Endothelial cell of umbilical vein (primary cell): ENCODE measurements at places on chromosomes 6 and 20.

DNA sequence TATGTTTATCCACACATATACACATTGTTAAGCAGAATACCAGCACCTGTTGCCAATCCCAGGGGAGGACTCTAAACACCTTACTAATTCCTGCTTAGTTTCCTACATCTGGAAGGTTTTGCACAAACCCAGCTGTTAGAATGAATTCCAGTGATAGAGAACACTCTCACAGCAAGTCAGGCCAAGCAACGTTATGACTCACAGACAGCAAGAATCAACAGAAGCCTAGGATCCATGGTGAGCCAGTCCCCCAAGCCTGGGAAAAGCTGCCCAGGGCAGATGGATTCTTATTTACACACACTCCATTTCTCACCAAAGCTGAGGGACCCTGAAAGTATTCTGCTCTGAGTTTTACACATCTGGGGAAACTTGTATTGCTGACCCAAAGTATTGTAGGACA is 291.7 kb downstream of the SLC35F1 start:
- H3K27ac ChIP-seq, result no peak overlapping the region
- no peaks in the 10 kb centered on the region for H3K36me3 ChIP-seq
- H3K27me3 ChIP-seq, result no peaks in the 10 kb centered on the region
- H3K4me3 ChIP-seq, result no peak overlapping the region
- H3K4me1 ChIP-seq, result no peaks in the 10 kb centered on the region
- DNase-seq, result no peak

DNA sequence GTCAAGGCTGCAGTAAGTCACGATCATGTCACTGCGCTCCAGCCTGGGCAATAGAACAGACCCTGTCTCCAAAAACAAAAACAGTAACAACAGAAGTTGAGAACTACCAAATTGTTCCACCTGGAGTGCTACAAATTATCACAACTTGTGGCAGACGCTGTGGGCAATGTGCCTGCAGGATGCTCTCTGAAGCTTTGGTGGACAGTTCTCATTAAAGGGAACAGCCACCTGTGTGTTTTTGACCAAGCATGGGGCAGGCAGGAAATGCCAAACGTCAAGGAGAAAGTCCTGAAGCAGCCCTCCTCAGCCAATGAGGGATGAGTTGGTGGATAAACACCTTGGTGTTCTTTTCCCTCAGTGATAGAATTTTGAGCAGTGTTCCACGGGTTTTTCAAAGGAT is 15.8 kb downstream of the COX4I2 start:
- no peaks in the 10 kb centered on the region for H3K4me1 ChIP-seq
- no peak for DNase-seq
- no peak overlapping the region for H3K4me3 ChIP-seq
- no peak overlapping the region for H3K27ac ChIP-seq
- H3K36me3 ChIP-seq, result no peaks in the 10 kb centered on the region

- H3K27me3 ChIP-seq, result no peaks in the 10 kb centered on the region
- H3K36me3 ChIP-seq, result no peaks in the 10 kb centered on the region
- no peaks in the 10 kb centered on the region for H3K4me1 ChIP-seq
- H3K4me3 ChIP-seq, result no peak overlapping the region
These were observed 281.5 kb upstream of the QKI start for GRCh38 chr6:163133017-163133416.

DNA sequence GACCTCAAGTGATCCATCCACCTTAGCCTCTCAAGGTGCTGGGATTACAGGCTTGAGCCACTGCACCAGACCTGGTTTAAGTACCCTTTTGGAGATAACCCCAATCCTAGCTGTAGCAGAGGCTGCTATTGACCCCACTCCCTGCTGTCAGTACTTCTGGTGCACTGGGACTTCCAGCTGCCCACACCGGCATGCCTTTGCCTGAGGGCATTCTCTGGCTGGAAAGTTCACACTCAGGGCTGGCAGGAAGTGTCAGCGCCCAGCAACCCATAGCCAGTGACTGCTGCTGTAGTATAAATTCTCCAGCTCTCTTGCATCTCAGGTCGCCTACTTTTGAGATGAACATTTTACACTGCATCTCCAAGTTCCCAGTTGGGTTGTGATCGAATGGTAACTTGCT is 75.3 kb downstream of the UTRN start:
- H3K4me1 ChIP-seq, result peaks cover 16% of the 10 kb centered on the region
- no peak for DNase-seq
- no peak overlapping the region for H3K27ac ChIP-seq
- H3K36me3 ChIP-seq, result no peaks in the 10 kb centered on the region
- no peaks in the 10 kb centered on the region for H3K27me3 ChIP-seq

- no peaks in the 10 kb centered on the region for H3K36me3 ChIP-seq
- H3K4me3 ChIP-seq, result no peak within 1 kb of the TSS
- DNase-seq, result no peak
- H3K27ac ChIP-seq, result no peak within 1 kb of the TSS
These were observed at the start of gene TREM1 for GRCh38 chr6:41286544-41287346. TSS of gene TREM1 (minus strand) at chr6:41286682. CDS start at chr6:41286655, 27 bp downstream.

- H3K36me3 ChIP-seq, result peaks cover 2% of the 10 kb centered on the region
- H3K4me3 ChIP-seq, result no peak overlapping the region
- H3K27ac ChIP-seq, result no peak overlapping the region
- DNase-seq, result peak; percentile 51
- no peaks in the 10 kb centered on the region for H3K27me3 ChIP-seq
These were observed 40.1 kb upstream of the DYNLRB1 start for GRCh38 chr20:34475979-34476736.

DNA sequence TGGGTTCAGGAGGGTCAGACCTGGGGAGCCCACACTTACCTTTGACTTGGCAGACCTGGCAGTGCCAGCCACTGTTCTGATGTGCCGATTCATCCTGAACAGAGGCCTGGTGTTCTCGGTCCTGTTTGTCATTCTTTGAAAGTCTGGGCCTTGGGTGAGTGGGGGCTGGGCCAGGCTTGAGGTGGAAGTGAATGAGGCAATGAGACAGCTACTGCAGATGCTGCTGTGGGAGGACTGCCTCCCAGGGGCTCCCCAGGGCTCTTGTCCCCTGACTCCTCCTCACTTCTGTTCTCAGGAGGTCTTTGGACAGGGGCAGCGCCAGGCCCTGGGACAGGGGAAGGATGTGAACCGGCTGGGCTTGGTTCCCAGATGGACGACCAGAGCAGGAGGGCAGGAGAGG is 5.6 kb upstream of the TREML4 start:
- no peak overlapping the region for H3K27ac ChIP-seq
- no peaks in the 10 kb centered on the region for H3K27me3 ChIP-seq
- no peak for DNase-seq
- no peaks in the 10 kb centered on the region for H3K36me3 ChIP-seq
